ENCODE measurements at places on chromosomes 7 and 10.

GRCh38 chr7:32502728-32503127, 7.4 kb downstream of the AVL9 start:
- no peak for DNase-seq

DNA sequence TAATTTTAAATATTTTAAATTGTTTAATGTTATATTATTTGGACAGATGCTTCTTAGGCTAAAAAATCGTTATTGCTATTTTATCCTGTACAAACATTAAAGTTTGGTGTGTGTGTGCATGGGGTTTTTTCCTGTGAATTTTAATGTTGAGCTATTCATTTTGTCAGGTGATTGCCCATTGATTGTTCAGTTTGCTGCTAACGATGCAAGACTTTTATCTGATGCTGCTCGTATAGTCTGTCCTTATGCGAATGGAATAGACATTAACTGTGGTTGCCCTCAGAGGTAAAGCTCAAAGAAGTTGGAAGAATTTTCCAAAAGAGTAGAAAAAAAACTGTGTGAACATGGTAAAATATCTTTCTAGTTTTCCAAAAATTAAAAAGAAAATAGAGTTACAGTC, 6.5 kb upstream of the BCAP29 start:
- DNase-seq = no peak

GRCh38 chr10:80158598-80159127, 26.1 kb downstream of the PLAC9 start:
- no peak for DNase-seq

GRCh38 chr10:87750817-87751216, 67.2 kb downstream of the ATAD1 start:
- DNase-seq = no peak
